Naive B cell (primary cell): ENCODE measurements at places on chromosomes 12 and 14. TPM values are rescaled to one million over a fixed set of nuclear protein-coding genes. Genes with fewer than 3 reads are reported as not detected.

Gene GLS2
- 1.9 TPM for polyA plus RNA-seq

Gene ZBTB39
- polyA plus RNA-seq = 4.8 TPM

Gene KRT73
- polyA plus RNA-seq = not detected

Gene IL31
- not detected for polyA plus RNA-seq

Gene MUCL1
- not detected for polyA plus RNA-seq

Gene PTHLH
- polyA plus RNA-seq = not detected

Gene AHNAK2
- polyA plus RNA-seq = 0.70 TPM

Gene TBK1
- 24.5 TPM for polyA plus RNA-seq

Gene KITLG
- not detected for polyA plus RNA-seq

Gene SOAT2
- polyA plus RNA-seq = not detected

Gene C14orf180
- polyA plus RNA-seq = not detected

Gene KRT71
- not detected for polyA plus RNA-seq

Gene CAPZA3
- polyA plus RNA-seq = not detected

Gene DNAJC22
- polyA plus RNA-seq = not detected
